Pancreas (tissue), 10 donors: ENCODE measurements at places on chromosomes 5 and 9. TPM values are rescaled to one million over a fixed set of nuclear protein-coding genes. Genes with fewer than 3 reads are reported as not detected.

HSPB3 gene
- total RNA-seq = not detected

PRLR gene
- total RNA-seq = 14.2 TPM

PCDHA10 gene
- 1.4 TPM for total RNA-seq

ADRA1B gene
- 0.18 TPM for total RNA-seq

PSMB7 gene
- 62.4 TPM for total RNA-seq

DNAJC21 gene
- 23.6 TPM for total RNA-seq

SHISAL2B gene
- total RNA-seq = 1.2 TPM

ZNF462 gene
- 3.2 TPM for total RNA-seq

DEPDC1B gene
- 0.37 TPM for total RNA-seq

GRCh38 chr5:124748687-124749594 is 2.5 kb upstream of the ZNF608 start:
- DNase-seq = peak; percentile 67
- peak overlapping the region; percentile 55 for H3K4me3 ChIP-seq
- H3K27me3 ChIP-seq = no peaks in the 10 kb centered on the region
- H3K4me1 ChIP-seq = no peaks in the 10 kb centered on the region
- peak overlapping the region; percentile 76 for H3K27ac ChIP-seq

GRCh38 chr5:67620424-67621397 is 424.1 kb upstream of the CD180 start:
- H3K4me3 ChIP-seq = no peak overlapping the region
- H3K27me3 ChIP-seq = no peaks in the 10 kb centered on the region
- H3K36me3 ChIP-seq = no peaks in the 10 kb centered on the region
- DNase-seq = no peak
- H3K4me1 ChIP-seq = no peaks in the 10 kb centered on the region

GRCh38 chr5:128579639-128580038 is 41.6 kb upstream of the FBN2 start:
- no peaks in the 10 kb centered on the region for H3K27me3 ChIP-seq
- no peak overlapping the region for H3K27ac ChIP-seq
- no peaks in the 10 kb centered on the region for H3K36me3 ChIP-seq
- no peak for DNase-seq

DNA sequence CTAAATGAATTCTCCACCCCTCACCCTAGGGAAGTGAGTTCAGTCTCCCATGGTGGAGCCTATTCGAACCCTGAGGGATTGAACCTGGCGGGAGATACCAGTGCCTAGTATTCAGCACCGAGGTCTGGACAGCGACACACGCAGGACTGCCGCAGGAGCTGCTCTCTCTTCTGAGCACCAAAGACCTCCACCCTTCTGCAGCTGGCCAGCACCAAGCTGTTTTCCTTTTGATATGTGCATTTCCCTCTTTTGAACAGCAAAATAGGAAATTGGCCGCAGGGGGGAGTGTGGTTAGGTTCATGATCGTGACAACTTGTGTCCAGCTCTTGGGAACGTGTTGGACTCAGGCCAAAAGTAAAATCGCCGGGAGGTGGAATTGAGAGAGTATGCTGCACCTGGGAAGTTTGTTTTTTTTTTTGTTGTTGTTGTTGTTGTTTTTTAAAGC is 1.2 kb upstream of the PCSK1 start:
- no peaks in the 10 kb centered on the region for H3K27me3 ChIP-seq
- no peak overlapping the region for H3K4me3 ChIP-seq
- no peak overlapping the region for H3K27ac ChIP-seq

GRCh38 chr5:124130816-124131215 is 615.6 kb downstream of the ZNF608 start:
- H3K4me3 ChIP-seq = no peak overlapping the region
- no peaks in the 10 kb centered on the region for H3K36me3 ChIP-seq
- no peaks in the 10 kb centered on the region for H3K4me1 ChIP-seq
- H3K27me3 ChIP-seq = no peaks in the 10 kb centered on the region
- no peak for DNase-seq
- no peak overlapping the region for H3K27ac ChIP-seq

GRCh38 chr5:38569180-38569579 is 12.7 kb upstream of the LIFR start:
- H3K4me3 ChIP-seq = no peak overlapping the region
- no peaks in the 10 kb centered on the region for H3K4me1 ChIP-seq
- H3K27me3 ChIP-seq = no peaks in the 10 kb centered on the region
- H3K27ac ChIP-seq = no peak overlapping the region

GRCh38 chr9:84343111-84343521 is 2.6 kb upstream of the SLC28A3 start:
- no peak for DNase-seq
- H3K27me3 ChIP-seq = no peaks in the 10 kb centered on the region
- H3K4me1 ChIP-seq = no peaks in the 10 kb centered on the region
- H3K4me3 ChIP-seq = no peak overlapping the region
- H3K27ac ChIP-seq = peak overlapping the region; percentile 27
- H3K36me3 ChIP-seq = no peaks in the 10 kb centered on the region

DNA sequence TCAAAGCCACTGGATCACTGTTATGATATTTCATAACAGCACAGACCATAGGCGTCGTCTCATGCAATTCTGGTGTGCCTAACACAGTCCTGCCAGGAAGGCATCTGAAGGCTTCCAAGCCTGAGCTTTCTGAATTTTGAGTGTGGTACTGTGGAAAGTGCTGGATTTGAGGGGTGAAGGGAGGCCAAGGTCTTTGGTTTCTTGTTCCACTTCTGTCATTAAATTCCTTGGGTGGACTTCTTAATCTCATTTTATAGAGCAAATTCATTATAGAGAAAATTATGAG is 441.3 kb upstream of the PIK3R1 start:
- peak overlapping the region; percentile 55 for H3K27ac ChIP-seq
- no peak overlapping the region for H3K4me3 ChIP-seq
- H3K27me3 ChIP-seq = no peaks in the 10 kb centered on the region
- no peaks in the 10 kb centered on the region for H3K4me1 ChIP-seq
- no peak for DNase-seq
